ENCODE measurements at places on chromosomes 7 and 10.

DNA sequence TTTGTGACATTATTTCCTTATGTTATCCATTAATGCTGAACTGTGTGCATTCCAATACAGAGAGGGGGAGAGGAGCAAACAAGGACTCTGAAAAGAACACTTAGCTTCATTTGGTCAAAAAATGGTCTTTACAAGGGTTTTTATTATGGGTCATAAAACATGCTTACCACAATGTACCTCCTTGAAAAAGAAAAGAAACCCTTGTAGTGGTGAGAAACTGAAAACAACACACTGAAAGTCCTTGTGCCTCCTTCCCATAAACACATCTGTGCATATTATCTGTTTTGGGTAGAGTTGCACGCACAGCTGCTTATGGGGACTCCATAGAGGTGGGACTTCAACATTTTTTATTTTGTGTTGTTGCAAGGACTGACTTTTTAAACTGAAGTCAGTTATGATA is 98.7 kb downstream of the CDK6 start:
- no peak for DNase-seq
- no peaks in the 10 kb centered on the region for H3K36me3 ChIP-seq
- no peaks in the 10 kb centered on the region for H3K4me1 ChIP-seq
- no peak overlapping the region for H3K27ac ChIP-seq
- no peak overlapping the region for H3K4me3 ChIP-seq

- no peak for DNase-seq
- no peaks in the 10 kb centered on the region for H3K36me3 ChIP-seq
- H3K4me1 ChIP-seq: no peaks in the 10 kb centered on the region
- H3K27ac ChIP-seq: no peak overlapping the region
- peaks cover 4% of the 10 kb centered on the region for H3K27me3 ChIP-seq
Observed at GRCh38 chr10:93576888-93577287, 10.4 kb downstream of the FFAR4 start.

GRCh38 chr10:43912469-43912868 is 263.8 kb upstream of the ZNF32 start:
- no peak for DNase-seq
- peaks cover 5% of the 10 kb centered on the region for H3K36me3 ChIP-seq
- H3K27me3 ChIP-seq: no peaks in the 10 kb centered on the region
- H3K4me1 ChIP-seq: no peaks in the 10 kb centered on the region

GRCh38 chr7:37832194-37832593 is 16.2 kb upstream of the NME8 start:
- no peaks in the 10 kb centered on the region for H3K27me3 ChIP-seq
- H3K27ac ChIP-seq: no peak overlapping the region
- H3K4me1 ChIP-seq: no peaks in the 10 kb centered on the region
- H3K4me3 ChIP-seq: no peak overlapping the region
- DNase-seq: no peak

DNA sequence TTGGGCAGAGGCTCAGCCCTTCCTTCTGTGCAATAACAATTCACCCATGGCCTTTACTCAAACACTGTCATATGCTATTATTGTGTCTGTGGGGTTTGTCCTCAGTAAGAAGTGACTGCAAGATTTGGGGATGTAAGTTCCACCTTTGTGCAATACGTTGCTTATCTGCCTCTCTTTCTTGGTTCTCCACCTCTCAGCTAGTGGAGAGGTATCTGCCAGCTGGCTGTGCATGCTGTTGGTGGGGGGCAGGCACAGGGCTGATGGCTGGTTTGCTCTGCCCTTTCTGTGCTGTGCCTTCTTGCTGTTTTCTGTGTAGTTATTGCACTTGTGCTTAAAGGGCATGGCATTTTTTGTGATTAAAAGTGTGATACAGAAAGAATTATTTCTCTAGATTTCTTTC is 36.2 kb downstream of the CNNM1 start:
- no peaks in the 10 kb centered on the region for H3K4me1 ChIP-seq
- no peak overlapping the region for H3K27ac ChIP-seq
- no peak overlapping the region for H3K4me3 ChIP-seq
- no peaks in the 10 kb centered on the region for H3K27me3 ChIP-seq

DNA sequence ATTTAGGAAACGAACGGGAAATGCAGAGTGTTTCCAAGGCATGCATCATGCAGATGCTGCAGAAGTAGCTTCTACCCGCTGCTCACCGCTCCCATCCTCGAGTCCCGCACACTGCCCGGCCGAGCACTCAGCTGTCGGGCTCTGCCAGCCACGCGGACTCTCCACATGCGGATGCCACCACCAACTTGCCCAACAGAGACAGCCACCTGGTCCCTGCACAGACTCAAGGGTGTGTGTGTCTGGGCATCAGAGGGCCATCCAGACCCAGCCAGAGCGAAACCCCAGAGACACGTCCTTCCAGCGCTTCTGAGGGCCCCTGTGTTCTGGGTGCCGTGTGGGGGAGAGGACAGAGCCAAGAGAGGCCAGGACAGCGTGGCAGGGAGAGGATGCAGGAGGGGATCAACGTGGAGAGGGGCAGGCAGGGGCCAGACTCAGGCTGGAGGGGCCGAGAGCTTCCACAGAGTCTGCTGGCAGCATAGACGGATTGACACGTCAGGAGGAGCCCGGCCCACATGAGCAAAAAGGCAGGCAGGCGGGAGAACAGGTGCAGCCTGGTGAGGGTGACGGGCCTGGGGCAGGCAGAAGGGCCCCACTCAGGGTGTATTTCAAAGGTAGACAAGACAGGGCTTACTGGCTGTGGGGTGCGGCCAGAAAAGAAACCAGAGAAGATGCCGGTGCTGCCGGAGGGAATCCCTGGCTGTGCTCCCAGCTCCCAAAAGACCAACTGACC is 18.3 kb downstream of the GPER1 start:
- no peak overlapping the region for H3K4me3 ChIP-seq
- H3K4me1 ChIP-seq: no peaks in the 10 kb centered on the region
- H3K27me3 ChIP-seq: no peaks in the 10 kb centered on the region
- H3K36me3 ChIP-seq: no peaks in the 10 kb centered on the region
- H3K27ac ChIP-seq: no peak overlapping the region
- DNase-seq: no peak

DNA sequence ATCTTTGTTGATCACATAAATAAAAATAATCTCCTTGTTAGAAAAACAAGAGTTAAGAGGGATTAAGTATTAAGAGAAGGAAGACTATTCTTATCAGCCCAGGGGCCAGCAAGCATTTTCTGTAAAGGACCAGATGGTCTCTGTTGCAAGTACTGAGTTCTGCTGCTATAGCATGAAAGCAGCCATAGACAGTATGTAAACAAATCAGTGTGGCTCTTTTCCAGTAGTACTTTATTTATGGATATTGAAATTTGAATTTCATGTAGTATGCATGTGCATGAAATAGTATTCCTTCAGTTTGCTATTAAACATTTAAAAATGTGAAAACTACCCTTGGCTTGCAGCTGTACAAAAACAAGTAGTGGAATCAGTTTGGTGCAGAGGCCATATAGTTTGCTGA is 81.7 kb downstream of the STK31 start:
- H3K4me1 ChIP-seq: no peaks in the 10 kb centered on the region
- no peak overlapping the region for H3K4me3 ChIP-seq
- peaks cover 36% of the 10 kb centered on the region for H3K36me3 ChIP-seq
- no peaks in the 10 kb centered on the region for H3K27me3 ChIP-seq

DNA sequence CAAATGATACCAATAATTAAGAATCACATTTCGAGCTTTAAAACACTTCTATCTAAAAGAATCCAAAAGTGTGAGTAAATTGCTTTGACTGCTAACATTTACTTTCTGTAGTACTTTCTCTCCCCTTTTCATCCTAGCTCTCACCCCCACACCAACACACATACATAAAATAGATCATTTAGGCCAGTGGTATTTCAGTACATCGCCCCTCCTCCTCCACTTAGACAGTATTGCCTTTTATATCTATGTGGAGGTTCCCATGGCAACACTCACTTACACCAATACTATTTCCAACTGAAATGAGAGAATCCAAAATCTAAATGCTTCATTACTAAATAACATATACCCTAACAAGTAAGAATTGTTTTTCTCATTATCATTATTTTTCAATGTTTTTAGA is 58.9 kb downstream of the HIBADH start:
- H3K4me1 ChIP-seq: no peaks in the 10 kb centered on the region
- no peaks in the 10 kb centered on the region for H3K27me3 ChIP-seq
- peak overlapping the region; percentile 23 for H3K4me3 ChIP-seq
- H3K27ac ChIP-seq: peak overlapping the region; percentile 20

GRCh38 chr7:150800581-150801241 is at the start of gene TMEM176A:
Gene TMEM176A (plus strand): TSS chr7:150800769. CDS start chr7:150801551, 782 bp downstream.
- H3K27ac ChIP-seq: no peak within 1 kb of the TSS
- peaks cover 35% of the 10 kb centered on the region for H3K27me3 ChIP-seq
- no peaks in the 10 kb centered on the region for H3K4me1 ChIP-seq

DNA sequence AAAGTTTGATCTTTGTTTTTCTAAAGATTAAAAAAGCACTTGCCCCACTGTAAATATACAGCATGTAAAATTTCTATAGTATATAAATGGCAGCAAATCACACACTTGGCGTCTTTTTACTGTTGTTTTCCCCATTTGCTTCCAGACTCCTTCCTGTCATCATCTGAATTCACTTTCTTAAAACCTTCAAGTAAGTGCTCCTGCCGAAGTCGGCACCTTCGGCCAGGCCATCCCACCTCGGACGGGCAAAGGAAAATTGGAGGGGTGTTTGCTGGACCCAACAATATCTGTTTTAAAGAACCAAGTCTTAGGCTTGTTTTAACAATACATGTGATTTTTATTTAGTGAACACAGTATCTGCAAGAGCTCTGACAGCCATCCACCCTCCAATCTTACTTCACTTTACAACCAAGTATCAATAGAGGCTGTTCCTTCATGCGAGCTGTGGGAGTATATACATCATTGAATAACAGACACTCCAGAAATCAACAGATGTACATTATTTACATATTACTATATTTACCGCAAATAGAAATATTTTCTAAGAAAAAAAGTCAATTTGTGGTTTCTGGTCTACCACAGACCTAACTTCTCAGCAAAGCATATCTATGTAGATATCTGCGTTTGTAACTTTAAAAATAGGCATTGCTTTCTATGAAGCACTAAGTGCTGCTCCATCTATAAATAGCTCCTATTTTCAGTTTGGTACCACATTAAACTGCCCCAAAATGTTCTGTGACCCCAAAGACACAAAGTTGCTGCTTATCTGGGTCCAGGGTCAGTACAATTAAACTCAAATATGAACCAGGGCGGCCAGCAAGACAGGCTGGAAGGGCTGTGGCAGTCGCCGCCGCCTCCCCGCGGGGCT is 110.7 kb downstream of the CYTH3 start:
- H3K27ac ChIP-seq: no peak overlapping the region
- H3K27me3 ChIP-seq: no peaks in the 10 kb centered on the region
- no peak for DNase-seq
- H3K36me3 ChIP-seq: peaks cover 41% of the 10 kb centered on the region
- H3K4me1 ChIP-seq: no peaks in the 10 kb centered on the region

- H3K4me3 ChIP-seq: no peak overlapping the region
- peaks cover 12% of the 10 kb centered on the region for H3K4me1 ChIP-seq
- no peak overlapping the region for H3K27ac ChIP-seq
Observed at GRCh38 chr7:6385909-6386560, 61.7 kb downstream of the DAGLB start.

DNA sequence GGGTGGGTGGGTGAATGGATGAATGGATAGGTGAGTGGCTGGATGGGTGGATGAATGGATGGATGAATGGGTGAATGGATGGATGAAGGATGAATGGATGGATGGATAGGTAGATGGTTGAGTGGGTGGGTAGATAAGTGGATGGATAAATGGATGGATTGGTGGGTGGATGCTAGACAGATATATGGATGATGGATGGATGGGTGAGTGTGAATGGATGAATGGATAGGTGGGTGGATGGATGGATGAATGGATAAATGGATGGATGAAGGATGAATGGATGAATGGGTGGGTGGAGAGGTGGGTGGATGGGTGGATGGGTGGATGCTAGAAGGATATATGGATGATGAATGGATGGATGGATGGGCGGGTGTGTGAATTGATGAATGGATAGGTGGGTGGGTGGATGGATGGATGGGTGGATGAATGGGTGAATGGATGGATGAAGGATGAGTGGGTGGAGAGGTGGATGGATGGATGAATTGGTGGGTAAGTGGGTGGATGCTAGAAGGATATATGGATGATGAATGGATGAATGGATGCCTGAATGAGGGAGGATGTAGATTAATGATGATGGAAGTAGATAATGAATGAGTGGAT is 20.4 kb downstream of the ELFN1 start:
- no peaks in the 10 kb centered on the region for H3K4me1 ChIP-seq
- H3K27ac ChIP-seq: no peak overlapping the region
- no peaks in the 10 kb centered on the region for H3K36me3 ChIP-seq
- H3K4me3 ChIP-seq: no peak overlapping the region
- no peaks in the 10 kb centered on the region for H3K27me3 ChIP-seq

DNA sequence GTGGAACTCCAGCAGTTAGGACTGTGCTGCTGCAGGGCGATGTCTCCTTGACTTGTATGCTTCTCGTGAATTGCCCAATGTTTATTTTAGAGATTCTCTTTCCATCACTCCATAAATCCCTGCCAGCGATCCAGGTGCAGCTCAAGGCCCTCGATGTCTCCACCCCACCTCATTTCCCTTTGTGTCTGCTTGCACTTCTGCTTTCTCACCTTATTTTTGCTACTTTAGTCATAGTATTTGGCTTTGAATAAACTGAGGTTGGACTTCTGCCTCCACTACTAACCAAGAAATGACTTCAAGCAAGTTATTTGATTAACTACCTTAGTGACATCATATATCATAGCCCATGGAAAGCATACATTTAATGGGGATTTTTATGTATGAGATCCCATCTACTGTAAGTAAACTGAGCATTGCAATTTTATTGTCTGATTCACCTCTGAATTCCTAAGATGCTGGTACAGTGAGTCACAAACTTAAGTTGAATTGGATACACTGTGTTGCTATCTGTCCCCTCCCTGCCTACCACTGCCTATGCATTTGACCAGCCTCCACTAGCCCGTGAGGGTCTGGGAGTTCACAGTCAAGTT is 255.8 kb downstream of the ABCA13 start:
- no peaks in the 10 kb centered on the region for H3K27me3 ChIP-seq
- no peaks in the 10 kb centered on the region for H3K4me1 ChIP-seq
- no peak overlapping the region for H3K4me3 ChIP-seq
- H3K36me3 ChIP-seq: no peaks in the 10 kb centered on the region
- no peak for DNase-seq

DNA sequence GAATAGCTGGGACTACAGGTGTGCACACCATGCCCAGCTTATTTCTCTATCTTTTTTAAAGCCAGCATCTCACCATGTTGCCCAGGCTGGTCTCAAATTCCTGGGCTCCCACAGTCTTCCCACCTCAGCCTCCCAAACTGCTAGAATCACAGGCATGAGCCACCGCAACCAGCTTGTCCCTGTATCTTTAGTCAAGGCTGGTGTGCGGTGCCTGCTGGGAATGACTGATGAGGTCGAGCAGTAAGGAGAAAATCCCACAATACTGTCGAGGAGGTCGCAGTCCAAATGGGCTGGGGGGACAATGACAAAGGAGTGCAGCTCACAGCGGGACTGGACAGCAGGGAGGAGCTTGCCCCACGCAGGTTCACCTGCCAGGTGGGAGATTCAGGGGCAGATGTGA is 50.2 kb upstream of the CALN1 start:
- DNase-seq: no peak
- H3K27ac ChIP-seq: no peak overlapping the region
- H3K36me3 ChIP-seq: no peaks in the 10 kb centered on the region
- no peak overlapping the region for H3K4me3 ChIP-seq
- H3K4me1 ChIP-seq: no peaks in the 10 kb centered on the region

All from H9 (cell line).